Left lung (tissue), 14 donors: ENCODE measurements at places on chromosomes 12 and 14.

DNA sequence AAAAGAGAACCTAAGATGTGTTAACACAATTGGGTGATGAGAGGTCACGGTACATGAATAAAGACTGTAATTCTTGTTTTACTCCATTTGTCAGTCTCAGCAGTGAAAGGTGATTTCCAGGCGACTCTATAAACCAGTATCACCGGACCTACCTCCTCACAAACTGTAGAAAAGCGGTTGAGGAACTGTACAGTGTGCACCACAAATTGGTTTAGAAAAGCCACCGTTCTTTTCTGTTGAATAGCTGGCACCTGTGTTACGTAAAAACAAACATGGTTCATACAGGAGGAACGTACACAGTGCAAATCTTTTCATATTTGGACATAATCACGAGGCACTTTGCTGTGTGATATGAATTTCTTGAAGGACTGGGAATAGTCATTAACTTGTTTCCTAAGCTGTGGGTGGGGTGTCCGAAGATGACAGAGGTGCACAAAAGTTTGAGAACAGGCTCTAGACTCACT, 663 bp downstream of the WASHC3 start:
- DNase-seq = peak; percentile 13

GRCh38 chr14:96229315-96229714, 24.7 kb downstream of the BDKRB2 start:
- DNase-seq = no peak

GRCh38 chr12:70069221-70070105, 173.8 kb upstream of the CNOT2 start:
- DNase-seq = no peak

DNA sequence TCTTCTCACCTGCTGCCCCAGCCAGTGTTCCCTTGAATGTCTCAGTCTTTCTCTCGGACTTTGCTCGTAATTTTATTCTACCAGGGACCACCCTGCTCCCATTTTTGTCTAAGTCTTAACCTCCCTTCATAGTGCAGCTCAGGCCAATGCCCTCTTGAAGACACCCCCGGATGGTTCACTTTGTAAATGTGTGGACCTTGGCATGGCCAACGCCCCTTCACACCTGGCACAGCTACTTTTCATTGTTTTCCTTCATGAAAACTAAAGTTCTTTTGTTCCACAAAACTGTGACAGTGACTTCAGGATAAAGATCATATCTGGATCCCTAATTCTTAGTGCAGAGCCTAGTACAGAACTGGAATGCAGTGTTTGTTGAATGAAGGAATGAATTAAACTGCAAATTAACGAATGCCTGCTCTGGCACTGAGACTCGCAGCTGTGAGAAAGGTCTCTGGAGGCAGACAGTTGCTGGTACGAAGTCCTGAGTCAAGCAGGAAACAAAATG, 3.5 kb upstream of the RNASE4 start:
- no peak for DNase-seq

DNA sequence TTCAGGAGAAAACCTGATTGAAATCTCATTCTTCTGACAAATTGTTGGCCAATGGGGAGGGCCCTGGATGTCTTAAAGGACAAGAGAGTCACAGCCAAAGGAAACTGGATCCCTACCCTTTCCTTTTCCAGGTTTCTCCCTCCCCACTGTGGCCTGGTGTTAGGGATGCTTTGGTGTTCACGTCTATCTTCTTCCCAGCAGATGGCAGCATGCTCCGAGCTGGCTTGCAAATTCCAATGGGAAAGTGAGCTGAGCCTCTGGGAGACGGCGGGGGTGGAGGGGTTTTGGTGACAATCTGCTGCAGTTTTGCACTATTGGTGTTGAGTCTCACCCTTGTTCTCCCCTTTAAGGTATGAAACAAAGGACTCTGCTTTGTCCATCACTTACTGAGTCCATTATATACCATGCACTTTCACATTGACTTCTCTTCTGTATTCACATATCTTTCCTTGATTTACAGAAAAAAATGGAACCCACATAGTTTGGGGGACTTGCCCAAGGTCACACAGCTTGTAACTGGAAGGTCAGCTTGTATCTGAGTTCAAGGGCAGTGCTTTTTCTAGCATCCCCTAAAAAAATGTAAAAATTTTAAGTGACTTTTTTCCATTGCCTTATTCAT, 39.3 kb downstream of the CCDC177 start:
- DNase-seq = peak; percentile 50

DNA sequence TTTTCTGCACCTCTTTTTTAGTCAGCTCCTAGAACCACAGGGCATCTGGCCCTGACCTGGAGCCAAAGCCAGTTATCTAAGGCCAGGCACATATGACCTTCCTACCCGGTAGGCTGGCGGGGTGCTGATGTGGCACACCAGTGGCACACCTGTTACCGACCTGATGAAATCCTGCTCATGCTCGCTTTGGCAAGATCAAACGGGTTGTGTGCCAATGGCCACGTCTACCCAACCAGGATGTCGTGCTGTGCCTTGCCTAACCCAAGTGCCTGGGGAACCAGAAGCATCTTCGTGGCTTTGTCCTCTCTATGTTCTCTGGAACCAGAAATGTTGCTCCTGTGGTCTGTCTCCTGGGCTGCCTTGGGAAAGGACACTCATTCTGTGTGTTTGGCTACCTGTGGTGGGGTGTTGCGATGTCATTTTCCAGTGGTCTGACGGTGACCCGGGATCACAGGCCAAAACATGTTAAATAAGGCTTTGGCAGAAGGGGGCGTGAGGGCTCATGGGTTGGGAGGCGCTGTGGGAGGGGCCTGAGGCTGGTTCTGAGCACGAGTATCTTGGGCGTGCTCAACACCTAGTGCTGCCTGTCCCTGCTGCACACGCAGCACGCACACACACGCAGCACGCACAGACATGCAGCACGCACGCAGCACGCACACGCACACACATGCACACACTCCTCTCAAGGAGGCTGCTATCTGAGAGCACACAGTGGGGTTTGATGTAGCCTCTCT, 27.9 kb downstream of the CCNK start:
- no peak for DNase-seq

DNA sequence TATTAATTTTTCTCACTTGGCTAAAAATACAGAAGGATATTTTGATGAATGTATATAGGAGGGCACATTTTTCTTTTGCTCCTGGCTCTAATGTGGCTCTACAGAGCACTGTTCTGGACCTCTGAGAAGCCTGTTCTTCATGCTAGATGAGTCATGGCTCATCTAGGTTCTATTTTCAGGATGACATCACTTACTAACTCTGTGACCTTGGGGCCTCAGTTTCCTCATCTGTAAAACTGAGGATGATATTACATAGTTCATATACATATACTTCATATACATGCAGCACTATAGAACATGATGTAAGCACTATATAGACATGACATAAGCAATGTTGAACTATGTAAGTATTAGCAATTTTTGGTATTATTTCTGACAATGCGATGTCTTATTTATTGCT, 35.8 kb downstream of the SOCS2 start:
- DNase-seq = no peak

GRCh38 chr12:54153586-54153985, 35.2 kb downstream of the SMUG1 start:
- DNase-seq = no peak

- DNase-seq = no peak
These were observed 268.1 kb downstream of the EGLN3 start for GRCh38 chr14:33682760-33683159.

DNA sequence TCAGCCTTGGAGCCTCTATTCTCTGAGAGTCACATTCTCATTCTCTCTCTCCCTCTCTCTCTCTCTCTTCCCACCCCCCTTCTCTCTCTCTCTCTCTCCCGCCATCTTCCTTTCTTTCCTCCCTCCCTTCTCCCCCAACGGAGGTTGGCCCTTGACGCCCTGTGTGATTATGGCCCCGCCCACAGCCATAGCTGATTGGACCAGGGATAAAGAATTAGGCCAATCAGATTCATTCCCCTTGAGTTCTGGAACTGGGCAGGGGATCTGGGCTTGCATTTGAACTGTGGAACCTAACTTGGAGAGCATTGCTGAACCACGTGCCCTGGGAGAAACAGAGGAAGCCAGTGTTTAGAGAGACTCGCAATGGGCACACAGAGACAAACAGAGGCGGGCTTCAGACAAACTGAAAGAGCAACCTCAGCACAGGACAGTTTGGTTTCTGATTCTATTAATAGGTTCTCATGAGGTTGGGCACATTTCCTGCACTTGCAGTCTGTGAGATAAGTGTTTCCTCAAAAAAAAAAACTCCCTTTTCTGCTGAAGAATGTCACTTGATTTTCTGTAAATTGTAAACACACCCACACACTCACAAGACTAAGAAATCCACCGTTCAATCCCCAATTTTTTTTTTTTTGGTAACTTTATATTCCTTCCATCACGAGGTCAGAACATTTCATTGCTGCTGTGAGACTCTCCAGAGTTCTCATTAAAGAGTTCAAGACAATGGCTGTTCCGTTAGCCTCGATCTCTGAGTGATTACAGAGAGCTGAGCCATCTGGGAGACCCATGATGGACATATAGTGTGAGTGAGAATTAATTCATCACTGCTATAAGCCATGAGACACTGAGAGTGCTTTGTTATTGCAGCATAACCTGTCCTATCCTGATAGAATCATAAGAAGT, 3.5 kb upstream of the P2RX7 start:
- DNase-seq = peak; percentile 37

DNA sequence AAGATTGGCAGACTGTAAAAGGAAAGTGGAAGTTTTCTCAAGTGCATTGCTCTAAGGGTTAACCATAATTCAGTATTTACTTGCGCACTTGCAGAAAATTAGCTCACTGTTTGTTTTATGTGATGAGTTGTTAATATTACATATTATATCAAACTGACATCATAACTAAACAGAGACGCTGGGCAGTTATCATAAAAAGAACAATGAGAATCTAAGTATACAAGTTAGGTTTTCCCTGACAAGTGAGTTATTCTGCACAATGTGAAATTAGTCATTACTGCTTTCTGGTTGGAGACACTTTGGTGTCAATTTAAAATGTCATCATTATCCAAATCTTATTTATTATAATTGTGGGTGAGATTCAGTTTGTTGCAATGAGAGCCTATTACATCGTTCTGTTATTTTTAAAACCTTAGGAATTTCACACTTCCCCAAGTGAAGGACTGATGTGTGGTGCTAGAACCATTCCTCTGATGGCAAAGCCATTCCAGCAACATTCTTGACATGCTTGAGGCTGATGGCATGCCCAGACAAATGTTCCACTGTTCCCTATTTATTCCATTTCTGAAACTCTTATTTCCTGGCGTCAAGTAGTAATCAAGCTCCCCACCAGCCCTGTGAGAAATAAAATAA, 90.1 kb upstream of the FLRT2 start:
- DNase-seq = no peak

DNA sequence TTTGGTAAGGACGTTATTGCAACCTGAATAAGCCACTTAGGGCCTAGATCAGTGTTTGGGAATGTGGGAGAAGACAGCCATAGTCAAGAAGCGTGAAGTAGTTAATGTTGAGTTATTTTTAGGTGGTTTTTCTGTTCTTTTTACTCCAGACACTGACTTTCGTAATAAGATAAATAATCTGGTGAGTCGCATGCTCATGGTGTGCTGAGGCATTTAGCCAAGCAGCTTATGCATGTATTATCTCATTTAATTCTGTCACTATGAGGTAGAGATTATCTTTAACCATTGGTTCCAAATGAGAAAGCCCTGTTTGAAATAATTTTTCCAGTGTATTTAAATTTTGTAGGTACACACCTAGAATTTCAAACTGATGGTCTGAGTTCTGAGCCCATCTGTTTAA, 67.3 kb downstream of the RCOR1 start:
- DNase-seq = no peak

- DNase-seq = no peak
These were observed 51.1 kb downstream of the SLC38A1 start for GRCh38 chr12:46217541-46218321.

DNA sequence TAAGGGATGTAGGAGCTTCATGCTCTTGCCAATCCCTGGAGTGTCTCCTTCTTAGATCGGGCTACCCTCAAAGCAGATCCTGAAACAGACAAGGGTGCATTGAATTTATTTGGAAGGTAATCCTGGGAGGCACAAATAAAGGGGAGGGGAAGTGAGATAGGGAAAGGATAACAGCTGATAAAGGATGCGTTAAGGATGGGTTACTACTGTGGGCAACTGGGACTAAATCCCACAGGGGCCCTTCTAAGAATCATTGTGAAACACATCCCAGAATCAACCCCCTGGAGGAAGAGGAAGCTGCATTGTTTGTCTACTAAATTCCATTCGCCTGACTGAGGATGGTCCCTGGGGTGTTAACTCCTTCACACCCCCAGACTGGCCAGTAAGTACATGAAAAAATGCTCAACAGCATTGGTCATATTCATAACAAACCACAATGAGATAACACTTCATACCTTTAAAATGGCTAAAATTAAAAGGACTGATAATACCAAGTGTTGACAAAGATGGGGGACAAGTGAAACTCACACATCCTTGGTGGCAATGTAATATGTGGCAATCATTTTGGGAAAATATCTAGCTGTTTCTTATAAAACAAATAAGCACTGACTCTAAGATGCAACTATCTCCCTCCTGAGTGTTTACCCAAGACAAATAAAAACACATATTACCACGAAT, 37.0 kb upstream of the CMKLR1 start:
- no peak for DNase-seq

DNA sequence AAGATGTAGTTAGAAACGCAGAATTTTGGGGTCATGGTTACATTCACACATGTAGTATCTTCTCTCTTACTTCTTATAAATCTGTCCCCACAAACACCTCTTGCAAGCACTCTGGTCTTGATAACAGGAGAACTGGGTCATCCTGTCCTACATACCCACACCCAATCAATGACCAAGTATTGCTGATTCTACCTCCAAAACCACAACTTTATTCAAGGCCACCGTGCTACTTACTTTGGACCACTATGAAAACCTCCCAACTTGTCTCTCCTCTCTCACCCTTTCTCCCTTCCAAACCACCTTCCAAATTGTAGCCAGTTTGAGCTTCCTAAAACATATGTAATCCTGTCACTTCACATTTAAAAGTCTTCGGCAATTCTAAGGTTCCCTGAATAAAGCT, 5.4 kb downstream of the SERPINA11 start:
- no peak for DNase-seq

DNA sequence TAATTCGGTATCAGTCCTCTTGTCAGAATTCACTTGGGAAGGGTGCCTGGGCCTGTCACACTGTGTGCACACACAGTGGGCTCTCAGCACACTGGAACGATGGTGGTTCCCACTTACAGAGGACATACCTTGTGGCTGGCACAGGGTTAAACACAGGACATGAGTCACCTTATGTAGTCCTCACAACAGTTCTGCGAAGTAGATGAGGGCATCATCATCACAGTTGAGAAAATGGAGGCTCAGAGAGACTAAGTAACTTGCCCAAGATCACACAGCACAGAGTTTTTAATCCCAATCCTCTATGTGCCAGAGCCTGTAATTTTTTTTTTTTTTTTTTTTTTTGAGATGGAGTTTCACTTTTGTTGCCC, 90.7 kb downstream of the NINJ2 start:
- DNase-seq = no peak

- DNase-seq = no peak
These were observed 48.6 kb upstream of the RHOJ start for GRCh38 chr14:63155511-63156185.
